ENCODE measurements at places on chromosomes 13 and 19. TPM values are rescaled to one million over a fixed set of nuclear protein-coding genes. Genes with fewer than 3 reads are reported as not detected.

MAMSTR gene
- total RNA-seq: 5.2 TPM

KIR3DL1 gene
- not detected for total RNA-seq

ZNF763 gene
- total RNA-seq: 0.17 TPM

LRRC63 gene
- total RNA-seq: 0.15 TPM

NLRP4 gene
- not detected for total RNA-seq

KLK3 gene
- total RNA-seq: not detected

HNRNPM gene
- total RNA-seq: 69.4 TPM

Data from bronchus fibroblast of lung (primary cell).